ENCODE measurements at places on chromosomes 12 and 14.

- peak; percentile 11 for DNase-seq
Observed at GRCh38 chr12:124463341-124463921, 104.0 kb downstream of the NCOR2 start.

DNA sequence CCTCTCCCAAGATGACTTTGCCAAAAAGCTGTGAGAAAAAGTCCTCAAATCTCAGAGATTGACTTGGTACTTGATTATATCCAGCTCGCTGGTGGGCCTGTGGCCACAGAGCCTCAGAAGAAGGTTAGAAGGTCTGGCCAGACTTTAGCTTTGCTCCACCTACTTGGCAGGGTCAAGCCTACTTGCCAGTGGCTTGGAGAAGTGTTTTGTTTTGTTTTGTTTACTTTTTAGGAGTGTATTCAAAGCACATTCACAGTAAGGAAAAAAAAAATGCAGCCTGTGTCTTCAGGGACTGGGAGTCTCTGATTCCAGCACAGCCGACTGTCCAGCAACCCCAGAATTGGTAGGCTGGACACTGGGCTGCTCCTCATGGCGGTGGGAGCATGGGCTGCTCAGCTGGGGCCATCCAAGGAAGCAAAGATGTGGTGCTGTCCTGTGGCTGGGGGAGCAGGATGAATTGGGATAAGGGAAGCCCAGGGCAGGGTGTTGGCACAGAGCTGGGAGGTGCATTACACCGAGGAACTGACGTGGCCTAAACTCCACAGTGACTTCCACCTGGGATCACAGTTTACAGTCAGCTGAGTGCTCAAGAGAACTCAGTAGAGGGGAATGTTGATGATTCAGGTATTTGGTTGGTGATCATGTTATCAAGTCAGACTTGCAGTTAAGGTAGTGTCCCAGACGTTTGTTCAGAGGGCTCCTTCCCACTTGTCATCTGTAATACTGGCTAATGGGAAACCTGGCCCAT, 73.5 kb downstream of the PPP2R5C start:
- no peak for DNase-seq

GRCh38 chr12:53696655-53697331, 20.9 kb upstream of the ATP5MC2 start:
- DNase-seq, result peak; percentile 68

DNA sequence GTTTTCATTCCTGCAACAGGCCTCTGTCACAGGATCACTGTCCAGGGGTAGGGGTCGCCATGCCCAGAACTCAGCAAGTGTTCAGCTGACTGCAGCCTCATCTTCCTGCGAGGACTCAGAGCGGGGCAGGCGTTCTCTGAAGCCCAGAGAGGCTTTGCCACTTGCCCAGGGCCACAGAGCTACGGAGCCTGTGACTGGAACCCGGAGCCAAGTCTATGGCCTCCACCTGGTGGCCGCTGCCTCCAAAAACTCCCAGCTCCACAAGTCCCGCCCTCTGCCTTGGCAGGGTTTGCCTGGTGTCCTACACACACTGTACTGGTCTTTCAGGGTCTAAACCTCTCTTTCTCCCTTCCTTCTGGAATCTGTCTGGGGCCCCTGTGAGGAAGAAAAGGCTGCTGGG, 8.7 kb upstream of the PPP1R13B start:
- DNase-seq, result no peak

DNA sequence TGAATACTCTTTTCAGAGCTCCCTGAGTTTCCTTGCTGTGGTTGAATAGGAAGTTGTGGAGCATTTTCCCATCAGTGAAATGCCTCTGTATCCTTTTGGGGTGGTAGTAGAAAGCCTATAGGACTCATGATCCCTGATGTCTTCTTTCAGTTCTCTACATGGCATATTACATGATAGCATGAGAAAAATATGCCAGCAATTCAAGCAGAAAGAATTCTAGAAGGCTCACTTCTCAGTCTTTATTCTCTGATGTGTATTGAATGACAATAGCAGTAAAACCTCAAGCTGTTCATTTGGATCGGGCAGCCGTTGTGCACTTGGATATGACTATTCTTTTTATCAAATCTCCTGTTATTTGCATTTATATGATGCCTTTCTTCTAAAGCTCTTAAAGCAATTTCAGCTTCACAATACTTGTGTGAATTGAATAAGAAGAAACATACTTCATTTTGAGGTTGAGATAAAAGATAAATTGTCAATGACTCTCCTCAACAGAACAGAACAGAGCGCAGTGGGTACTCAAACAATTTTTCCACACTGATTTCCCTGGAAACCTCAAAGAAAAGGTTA, 251.5 kb upstream of the FBXO33 start:
- no peak for DNase-seq

DNA sequence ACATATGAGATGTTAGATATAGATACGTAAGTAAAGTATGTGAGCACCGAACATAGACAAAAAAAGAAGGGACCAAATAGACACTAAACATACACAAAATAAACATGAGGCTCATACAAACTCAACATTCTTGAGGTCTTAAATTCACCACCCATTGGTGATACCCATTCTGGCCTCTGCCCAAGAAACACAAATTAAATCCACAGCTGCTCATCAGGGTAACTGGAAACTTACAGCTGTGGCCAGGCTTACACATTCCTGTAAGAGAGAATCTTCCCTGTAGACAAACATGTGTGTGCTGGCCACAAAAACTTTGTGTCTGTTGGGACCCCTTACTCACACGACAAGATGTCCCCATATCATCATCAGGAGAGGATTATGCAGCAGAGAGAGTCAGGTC, 22.4 kb downstream of the MAGOHB start:
- no peak for DNase-seq

- peak; percentile 35 for DNase-seq
Observed at GRCh38 chr12:113103756-113104450, 31.7 kb downstream of the RASAL1 start.
